Activated CD8-positive, alpha-beta memory T cell treated with anti-CD3 and anti-CD28 coated beads for 24 hours (primary cell): ENCODE measurements at places on chromosomes 16 and 17.

- no peak for DNase-seq
Measured at GRCh38 chr16:13503960-13504635, 415.9 kb upstream of the ERCC4 start.

DNA sequence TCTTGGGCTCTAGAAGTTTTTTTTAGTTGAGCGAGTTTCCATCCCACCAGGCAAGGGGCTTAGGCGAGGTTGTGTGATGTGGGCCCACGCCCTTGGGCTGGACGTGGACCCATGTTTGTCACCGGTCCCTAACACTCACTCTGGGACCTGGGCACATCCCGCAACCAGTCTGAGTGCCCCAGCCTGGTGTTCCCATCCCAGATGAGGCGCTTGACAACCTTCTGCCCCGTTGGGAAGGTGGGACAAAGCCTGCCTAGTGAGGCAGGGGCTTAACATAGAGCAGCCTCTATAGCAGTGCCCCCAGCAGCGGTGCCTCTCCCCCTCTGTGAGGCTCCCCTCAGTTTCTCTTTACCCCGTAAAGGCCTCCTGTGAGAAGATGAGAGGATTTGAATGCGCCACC is 22.5 kb downstream of the CMIP start:
- DNase-seq: no peak

DNA sequence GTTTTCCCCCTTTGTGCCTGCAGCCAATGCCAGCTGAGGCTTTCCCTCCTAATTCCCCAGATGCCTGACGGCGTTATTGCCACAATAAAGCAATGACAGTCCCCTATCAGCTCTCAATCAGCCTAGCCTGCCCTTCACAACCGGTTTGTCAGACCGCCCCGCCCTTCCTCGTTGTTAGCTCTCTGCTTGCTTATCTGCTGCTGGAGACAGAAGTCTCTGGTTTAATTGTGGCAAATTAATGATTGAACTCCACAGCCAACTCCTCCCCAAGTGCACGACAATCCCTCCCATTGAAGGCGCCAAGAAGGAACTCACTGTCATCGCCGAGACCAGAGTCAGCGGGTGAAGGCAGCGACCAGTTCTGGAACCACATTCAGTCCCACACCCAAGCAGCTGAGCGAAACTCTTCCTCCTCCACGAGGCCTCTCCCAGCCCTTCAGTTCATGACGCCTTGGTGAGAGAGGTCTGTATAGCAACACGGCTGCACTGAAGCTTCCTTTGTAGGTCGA is 474.4 kb downstream of the SLC39A11 start:
- no peak for DNase-seq

DNA sequence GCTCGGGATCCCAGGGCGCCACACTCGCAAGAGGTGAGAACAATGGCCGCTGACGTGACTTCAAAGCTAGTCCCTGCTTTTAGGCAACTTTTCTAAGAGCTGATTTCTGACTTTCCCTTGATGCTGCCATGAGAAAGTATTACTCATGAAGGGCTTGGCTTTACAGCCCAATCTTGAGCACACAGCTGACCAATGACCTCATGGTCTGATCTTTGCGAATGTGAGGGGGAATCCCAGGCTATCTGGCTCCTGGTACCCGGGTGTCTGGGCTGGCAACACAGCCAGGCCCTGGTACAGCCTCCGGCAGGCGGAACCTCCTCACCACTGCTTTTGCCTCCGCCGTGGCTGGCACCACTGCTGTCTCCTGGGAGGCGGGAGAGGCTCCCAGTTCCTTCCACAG is 17.5 kb downstream of the NDUFAF8 start:
- no peak for DNase-seq

DNA sequence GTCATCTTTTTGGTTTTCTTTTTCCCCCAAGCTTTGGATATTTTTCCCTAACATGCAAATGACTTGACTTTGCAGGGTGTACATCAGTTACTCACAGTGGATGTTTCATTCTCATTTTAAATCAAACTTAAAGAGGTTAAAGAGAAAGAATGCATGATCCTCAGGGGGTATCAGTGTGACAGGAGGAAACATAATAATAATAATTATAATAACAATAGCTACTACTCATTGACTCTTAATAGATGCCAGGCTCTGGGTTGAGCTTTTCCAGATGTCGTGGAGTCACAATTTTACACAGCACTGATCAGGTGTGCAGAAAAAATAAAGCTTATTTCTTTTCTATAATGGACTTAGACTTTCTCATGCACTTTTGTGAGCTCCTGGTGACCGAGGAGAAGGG is 157.2 kb upstream of the CACNG3 start:
- DNase-seq: no peak

- peak; percentile 85 for DNase-seq
Measured at GRCh38 chr16:88651276-88651988, 579 bp upstream of the CYBA start.

- DNase-seq: peak; percentile 44
Measured at GRCh38 chr17:67559381-67559966, 158.3 kb upstream of the NOL11 start.

DNA sequence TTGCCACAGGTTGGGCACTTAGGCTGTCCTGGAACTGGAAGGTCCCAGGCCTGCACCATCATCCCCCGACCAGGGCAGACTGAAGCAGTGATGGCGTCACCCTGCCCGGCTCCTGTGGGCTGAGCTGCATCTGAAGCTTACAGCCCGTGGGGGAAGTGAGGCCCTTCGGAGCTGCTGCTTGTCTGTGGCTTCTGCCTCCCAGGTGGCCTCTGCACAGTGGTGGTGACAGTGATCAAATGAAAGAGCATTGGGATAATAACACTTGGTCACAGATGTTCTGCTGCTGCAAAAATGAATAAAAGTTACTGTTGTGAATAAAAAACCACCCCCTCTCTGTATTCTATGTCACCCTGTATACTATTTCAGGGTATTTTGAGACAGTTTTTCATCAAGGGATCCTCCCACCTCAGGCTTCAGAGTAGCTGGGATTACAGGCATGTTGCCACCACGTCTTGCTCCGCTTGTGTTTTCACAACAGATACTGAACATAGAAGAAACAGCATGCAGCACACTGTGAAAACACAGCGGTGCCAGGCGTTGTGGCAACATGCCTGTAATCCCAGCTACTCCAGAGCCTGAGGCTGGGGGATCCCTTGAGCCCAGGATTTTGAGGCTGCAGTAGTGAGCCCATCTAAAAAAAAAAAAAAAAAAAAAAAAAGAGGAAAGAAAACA is 165.0 kb downstream of the LGALS9B start:
- no peak for DNase-seq

DNA sequence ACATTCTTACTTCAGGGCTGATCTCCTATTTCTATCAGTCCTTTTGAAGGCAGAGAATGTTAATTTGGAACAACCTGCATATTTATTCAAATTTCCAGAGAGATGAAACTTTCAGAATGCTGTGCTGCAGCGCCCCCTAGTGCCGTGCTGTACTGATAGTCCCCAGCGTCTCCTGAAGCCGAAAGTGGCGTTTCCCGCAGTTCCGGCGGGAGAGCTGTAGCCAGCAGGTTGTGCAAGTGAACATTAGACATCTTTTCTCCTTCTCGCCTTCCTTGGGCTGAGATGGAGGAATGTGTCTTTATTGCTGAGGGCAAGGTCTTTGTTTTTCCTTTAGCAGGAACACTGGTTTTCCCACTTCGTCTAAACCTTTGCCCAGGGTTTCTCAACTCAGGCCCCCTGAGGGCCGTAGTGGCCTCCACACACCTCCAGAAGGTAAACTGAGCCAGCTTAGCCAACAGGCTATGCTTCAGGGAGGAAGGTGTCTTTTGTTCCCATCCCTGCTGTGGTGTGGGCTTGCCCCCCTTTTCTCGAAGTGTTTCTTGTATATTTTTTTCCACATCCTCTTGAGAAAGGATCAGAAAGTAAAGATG is 26.4 kb downstream of the USP10 start:
- DNase-seq: peak; percentile 91

GRCh38 chr16:576197-576822 is 6.5 kb downstream of the PIGQ start:
- no peak for DNase-seq

GRCh38 chr16:14650629-14651028 is 17.9 kb downstream of the BFAR start:
- no peak for DNase-seq

- DNase-seq: no peak
Measured at GRCh38 chr16:29806099-29806579, at the start of gene MAZ. TSS of gene MAZ (plus strand) at chr16:29806529. CDS start at chr16:29806702, 173 bp downstream.

- no peak for DNase-seq
Measured at GRCh38 chr16:72644911-72645310, 403.0 kb downstream of the ZFHX3 start.

DNA sequence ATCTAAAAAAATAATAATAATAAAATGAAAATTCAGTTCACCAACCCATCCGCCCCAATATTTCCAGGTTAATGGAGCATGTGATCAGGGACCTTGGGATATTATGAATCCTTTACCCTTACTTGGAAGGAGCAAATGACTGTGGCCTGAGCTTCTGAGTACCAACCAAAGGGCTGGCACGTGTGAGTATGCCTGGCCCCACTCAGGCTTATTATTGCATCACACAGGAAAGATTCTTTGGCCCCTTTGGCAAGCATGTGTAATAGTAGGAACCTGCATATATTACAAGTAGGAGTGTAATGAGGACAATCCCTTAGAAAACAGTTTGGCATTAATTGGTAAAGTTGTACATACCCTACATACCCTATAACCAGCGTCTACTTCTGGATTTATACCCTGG is 7.2 kb upstream of the C17orf78 start:
- DNase-seq: no peak

DNA sequence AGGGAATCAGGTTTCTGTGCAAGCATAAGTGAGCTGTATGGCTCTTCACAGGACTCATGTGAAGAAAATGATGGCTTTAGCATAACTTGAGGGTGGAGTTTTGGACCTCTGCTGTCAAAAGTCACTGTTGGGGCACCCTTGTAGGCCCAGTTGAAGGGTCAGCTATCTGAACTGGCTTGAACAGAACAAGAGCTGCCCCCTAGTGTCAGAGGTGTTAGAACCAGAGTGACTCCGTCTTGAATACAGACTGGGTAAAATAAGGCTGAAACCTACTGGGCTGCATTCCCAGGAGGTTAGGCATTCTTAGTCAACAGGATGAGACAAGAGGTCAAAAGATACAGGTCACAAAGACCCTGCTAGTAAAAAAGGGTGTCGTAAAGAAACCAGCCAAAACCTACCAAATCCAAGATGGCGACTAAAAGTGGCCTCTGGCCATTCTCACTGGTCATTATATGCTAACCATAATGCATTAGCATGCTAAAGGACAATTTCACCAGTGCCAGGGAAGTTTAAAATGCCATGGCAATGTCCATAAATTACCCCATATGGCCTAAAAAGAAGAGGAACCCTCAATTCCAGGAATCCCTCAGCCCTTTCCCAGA is 484.0 kb upstream of the ERCC4 start:
- no peak for DNase-seq

GRCh38 chr16:85395913-85396878 is 216.9 kb upstream of the GSE1 start:
- peak; percentile 46 for DNase-seq

GRCh38 chr16:56931892-56932720 is at the start of gene HERPUD1:
TSS of gene HERPUD1 (plus strand) at chr16:56932142. CDS start at chr16:56932245, 103 bp downstream.
- peak; percentile 99 for DNase-seq

DNA sequence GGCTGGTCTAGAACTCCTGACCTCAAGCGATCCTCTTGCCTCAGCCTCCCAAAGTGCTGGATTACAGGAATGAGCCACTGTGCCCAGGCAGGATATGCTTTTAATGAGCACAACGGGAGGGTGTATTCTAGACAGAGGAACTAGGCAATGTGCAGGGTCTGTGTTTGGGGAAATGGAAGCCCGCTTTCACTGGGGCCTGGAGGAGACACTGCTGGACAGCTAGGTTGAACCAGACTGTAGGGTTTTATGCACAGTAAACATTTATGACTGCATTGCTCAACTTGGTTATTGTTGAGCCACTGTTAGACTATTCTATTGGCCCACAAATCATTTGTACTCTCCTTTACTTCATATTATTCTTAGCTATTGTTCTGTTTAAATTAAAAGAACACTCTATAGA is 10.2 kb upstream of the SIAH1 start:
- no peak for DNase-seq

- no peak for DNase-seq
Measured at GRCh38 chr16:65994291-65994690, 372.2 kb upstream of the CDH5 start.

GRCh38 chr17:65547253-65547670 is 14.2 kb downstream of the AXIN2 start:
- DNase-seq: no peak

- peak; percentile 97 for DNase-seq
Measured at GRCh38 chr17:47720754-47721533, 12.1 kb upstream of the TBX21 start.

- no peak for DNase-seq
Measured at GRCh38 chr16:2979669-2980226, 498 bp downstream of the PKMYT1 start.

DNA sequence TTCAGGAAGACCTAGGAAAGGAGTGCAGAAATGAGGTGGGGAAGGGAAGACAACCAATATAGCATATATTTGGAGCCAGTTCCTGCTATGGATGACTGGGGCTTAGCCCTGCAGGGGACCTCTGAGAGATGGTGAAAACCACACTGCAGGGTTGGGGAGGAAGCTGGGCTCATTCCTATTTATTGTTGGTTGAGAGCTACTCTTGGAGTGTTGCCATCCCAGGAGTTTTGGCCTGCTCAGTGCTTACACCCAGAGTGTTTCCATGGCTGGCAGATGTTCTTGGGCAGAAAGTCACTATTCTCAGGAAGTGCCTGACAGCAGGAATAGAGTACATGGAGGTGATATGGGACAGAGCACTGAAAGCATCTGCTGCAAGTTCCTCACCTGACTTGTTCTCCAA is 145.8 kb downstream of the SPACA3 start:
- no peak for DNase-seq

GRCh38 chr17:263773-264172 is 82.3 kb upstream of the DOC2B start:
- DNase-seq: no peak

DNA sequence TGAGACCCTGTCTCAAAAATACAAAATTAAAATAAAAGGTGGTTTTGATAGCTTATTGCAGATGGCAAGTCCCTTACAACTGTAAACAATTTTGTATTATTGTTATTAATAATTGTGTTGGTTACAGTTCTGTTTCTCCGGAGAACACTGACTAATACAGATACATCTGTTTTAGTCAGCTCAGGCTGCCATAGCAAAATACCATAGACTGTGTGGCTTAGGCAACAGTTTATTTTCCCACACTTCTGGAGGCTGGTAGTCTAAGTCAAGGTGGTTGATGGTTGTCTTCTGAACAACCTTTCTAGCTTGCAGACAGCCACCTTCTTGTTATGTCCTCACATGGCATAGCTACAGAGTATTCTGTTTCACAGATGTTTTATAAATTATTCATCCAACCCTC is 14.2 kb upstream of the IL21R start:
- no peak for DNase-seq

DNA sequence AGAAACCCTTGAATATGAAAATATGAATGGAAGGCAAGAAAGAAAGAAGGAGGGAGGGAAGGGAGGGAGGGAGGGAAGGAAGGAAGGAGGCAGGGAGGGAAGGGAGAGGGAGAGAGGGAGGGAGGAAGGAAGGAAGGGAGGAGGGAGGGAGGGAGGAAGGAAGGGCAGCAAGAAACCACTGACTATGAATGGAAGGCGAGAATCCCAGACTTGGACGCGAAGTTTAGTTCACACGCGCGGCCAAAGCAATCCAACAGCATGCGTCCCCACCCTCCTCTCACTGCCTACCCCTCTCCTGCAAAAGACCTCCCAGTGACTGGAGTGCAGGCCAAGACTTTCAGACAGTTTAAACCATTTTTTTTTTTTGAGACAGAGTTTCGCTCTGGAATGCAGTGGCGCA is 7.9 kb upstream of the SMARCD2 start:
- no peak for DNase-seq
